ENCODE measurements at places on chromosomes 7 and 10.

DNA sequence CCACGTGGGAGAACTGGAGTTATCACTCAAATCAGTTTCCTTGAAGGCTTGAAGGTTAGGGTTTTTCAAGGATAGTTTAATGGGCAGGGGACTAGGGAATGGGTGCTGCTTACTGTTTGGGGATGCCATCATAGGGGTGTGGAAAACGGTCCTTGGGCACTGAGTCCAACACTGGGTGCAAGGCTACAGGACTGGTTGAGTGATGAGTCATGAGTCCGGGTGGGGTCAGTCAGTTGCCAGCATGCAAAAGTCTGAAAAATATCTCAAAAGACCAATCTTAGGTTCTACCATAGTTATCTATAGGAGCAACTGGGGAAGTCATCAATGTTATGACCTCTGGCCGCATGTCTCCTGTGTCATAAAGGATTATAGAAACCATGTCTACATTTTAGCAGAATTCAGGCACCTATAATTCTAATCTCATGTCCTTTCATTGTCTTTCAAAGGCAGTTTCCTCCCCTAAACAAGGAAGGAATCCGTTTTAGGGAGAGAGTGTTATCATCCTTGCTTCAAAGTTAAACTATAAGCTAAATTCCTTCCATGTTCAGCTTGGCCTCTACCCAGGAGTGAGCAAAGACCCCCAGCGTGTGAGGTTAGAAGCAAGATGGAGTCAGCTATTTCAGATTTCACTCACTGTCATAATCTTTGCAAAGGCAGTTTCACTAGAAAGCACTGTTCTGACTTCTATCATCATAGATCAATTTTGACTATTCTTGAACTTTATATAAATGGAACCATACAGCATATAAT lies 94.5 kb downstream of the COL26A1 start:
- DNase-seq: no peak

DNA sequence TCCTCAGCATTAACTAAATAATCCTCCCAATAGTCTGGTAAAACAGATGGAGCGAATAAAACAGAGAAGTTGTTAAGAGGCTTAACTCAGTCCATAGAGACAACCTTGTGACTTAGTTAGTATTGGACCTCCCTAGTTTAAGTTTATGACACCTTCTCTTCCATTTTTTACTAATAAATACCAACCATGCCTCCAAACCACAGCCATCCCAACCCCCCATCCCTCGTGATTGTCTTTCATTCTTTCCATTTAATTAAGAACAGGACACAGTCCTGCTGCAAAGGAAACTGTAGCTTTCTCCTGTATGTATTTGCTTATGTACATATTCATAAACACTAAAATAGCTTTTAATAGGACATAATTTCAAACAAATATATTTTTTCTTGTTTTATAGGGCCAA lies 238.2 kb downstream of the SEMA3D start:
- DNase-seq: no peak

DNA sequence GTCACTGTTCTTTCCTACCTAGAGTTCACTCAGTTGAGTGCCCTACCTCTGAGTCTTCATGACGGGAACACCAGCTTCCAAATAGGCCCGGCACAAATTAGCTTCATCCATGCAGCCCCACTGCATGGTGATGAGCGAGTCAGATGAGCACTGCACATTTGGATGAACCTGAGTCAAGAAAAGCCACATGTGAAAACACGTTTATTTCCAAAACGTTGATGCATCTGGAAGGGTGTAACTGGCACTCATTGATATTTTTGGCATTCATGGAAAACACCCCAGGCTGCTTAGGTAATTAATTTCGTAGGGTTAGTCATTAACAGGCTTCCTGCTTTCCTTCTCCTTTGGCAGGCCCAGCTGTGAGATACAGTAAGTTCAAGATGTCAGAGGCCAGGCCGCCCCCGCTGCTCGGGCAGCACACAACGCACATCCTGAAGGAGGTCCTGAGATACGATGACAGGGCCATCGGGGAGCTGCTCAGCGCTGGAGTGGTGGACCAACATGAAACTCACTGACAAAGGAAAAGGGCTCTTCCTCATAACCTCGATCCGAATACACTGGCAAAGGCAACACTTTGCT lies 725.2 kb downstream of the SUGCT start:
- no peak for DNase-seq

DNA sequence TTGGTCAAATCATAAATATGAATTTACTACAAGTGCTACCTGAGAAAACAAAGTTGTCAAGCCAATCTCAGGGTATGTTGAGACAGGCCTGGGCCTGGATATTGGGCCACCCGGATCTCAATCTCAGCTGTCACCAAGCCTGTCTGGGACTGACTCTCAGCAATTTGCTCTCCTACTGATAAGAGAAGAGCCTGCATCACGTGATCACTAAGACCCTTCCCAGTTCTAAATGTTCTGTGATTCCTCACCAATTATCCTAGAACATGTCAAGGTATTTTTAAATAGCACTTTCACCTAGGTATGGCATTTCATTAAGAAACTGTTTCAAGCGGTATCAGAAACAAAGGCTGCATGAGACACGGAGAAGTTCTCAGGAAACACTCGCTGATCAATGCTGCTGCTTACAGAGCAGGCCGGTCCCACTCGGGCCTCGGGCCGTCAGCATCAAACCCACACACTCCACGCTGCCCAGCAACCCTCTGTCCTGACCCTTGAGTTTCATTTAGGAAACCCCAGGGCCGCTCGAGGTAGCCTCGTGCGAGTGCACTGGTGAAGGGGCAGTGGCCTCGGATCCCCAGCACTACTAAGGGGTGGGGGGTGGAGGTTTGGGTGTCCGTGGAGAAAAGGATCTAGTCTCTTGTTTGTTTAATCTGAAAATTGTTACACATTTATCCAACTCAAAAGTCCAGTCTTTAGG lies 4.1 kb downstream of the KLF6 start:
- DNase-seq: peak; percentile 26

- no peak for DNase-seq
Measured at GRCh38 chr10:131047501-131047900, 264.0 kb downstream of the TCERG1L start.

DNA sequence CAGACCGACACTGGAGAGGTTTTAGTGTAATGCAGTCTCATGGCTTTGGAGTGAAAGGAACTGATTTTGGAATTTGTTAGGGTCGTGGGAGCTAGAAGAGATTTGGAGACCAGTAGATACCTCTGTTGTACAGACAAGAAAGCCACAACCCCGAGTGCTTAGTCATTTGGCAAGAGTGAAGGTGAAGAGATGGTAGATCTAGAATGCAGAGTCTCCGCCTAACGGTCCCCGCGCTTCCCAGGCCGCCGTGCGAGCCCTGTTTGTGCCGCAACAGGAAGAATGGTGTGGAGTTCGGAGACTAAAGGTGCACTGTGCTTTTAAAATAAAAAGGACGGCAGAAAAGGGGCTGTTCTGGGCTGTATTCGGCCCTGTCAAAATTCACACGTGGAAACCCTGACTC lies 186.7 kb downstream of the ADARB2 start:
- no peak for DNase-seq

DNA sequence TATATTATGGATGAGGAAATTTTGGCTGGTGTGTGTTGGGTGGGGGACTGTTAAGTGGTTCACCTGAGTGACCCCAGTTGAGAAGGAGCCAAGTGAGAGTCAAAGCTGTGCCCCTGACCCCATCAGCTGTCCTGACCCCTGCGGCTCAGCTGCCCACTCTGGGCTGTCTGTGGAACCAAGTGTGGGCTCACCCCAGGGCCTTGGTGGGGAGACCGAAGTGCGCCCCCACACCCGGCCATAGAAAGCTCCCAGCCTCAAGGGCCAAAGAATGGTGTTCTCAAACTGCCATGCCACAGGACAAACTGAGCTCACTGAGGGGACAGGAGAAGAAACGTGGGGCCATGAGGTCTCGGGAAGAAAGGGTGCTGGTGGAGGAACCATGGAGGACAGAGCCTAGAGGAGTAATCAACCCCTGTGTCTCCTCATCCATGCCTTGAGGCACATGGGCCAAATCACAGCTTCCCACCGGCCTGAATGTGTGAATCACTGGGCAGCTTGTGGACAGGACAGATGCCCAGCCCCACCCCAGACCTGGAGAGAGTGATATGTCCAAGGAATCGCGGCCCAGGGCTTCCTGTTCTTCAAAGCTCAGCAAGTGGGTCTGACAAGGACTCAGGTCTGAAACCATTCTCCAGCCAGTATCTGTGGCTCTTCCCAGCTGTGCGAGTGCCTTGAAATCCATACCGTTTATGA lies 86.2 kb upstream of the CACUL1 start:
- no peak for DNase-seq
